Right cardiac atrium (tissue), 5 donors: ENCODE measurements at places on chromosomes 3 and 15.

GRCh38 chr15:22265056-22265945, 185.0 kb downstream of the OR4M2 start:
- DNase-seq = no peak

DNA sequence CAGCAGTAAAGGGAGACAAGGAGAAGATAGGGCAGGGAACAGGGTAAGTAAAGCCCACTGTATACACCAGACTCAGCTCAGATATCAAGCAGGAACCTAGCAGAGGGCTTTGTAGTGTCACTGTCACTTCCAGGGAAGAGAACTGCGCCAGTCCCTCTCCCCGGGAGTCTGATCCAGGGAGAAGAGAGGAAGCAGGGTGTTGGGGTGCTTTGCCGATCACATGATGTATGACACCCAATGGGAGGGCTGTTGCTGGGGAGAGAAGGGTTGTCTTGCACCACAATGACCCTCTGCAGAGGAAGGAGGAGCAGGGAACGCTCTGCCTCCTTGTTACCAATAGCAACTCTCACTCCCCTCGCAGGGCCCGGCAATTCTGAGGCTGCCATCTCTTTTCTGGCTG, 147.2 kb upstream of the SLC2A2 start:
- DNase-seq = peak; percentile 63

DNA sequence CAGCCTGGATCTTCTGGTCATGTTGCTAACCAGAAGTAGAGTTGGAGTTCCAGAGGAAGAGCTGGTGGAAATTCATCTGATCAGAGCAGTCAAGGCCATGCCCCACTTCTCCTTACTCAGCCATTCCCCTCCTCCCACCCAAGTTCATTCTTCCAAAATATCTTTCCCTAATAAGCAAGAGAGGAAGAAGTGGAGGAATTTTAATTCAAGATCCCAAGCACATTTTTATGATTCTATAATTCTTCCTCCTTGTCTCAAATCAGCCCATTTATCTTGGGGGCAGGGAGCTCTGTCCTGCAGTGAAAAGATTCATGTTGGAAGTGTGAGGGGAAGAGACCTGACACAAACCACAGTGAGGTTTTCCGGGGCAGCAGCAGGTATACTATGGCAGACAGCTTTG, 85.0 kb upstream of the GALNT15 start:
- no peak for DNase-seq

- DNase-seq = peak; percentile 62
These were observed 8.2 kb upstream of the OCA2 start for GRCh38 chr15:28107111-28107903.
